ENCODE measurements at places on chromosomes 1 and 21. TPM values are rescaled to one million over a fixed set of nuclear protein-coding genes. Genes with fewer than 3 reads are reported as not detected.

RABIF gene
- total RNA-seq = 14.3 TPM

- DNase-seq = peak; percentile 96
Measured at GRCh38 chr1:185646202-185646683, 87.9 kb upstream of the HMCN1 start.

GRCh38 chr21:31363720-31364119 is 19.7 kb upstream of the TIAM1 start:
- DNase-seq = no peak

LCE1E gene
- not detected for total RNA-seq

DNA sequence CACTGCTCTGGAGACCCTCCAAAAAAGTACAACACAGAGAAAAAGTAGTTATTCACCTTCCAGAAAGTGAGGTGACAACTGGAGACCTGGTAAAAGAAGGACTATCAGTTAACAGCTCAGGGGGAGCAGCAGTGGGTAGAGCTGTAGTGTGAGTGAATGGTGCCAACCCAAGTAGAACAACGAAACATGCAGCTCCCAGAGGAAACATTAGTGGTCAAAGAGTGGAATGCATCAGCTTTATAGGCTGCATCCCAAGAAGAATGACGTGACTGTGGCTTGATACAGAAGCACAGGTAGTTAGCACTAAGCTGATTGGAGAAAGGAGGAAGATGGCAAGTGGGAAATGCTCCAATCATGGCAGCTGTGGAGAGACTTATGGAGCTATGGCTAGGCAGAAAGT is 275.7 kb upstream of the CAMK1G start:
- no peak for DNase-seq

OR10Z1 gene
- total RNA-seq = not detected

CFAP141 gene
- total RNA-seq = not detected

DNA sequence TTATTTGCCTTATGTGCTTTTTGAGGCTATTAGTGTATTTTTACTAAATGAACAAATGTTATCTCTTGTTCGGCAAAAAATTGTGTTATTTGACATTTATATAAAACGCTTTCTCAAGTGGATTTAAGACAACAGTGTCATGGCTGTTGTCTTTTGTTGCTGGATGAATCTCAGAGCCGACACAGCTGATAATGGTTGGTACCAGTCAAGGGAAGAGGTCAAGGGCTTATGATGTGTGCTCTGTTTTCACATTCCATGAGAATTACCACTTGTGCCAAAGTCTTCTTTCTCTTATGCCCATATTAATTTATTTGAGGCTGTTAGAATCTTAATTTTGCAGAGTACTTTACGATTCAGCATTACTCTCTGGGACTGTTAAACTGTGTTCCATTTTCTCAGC is 17.9 kb upstream of the CD101 start:
- DNase-seq = no peak

GRCh38 chr1:202238914-202239313 is 45.3 kb downstream of the LGR6 start:
- DNase-seq = no peak

DNA sequence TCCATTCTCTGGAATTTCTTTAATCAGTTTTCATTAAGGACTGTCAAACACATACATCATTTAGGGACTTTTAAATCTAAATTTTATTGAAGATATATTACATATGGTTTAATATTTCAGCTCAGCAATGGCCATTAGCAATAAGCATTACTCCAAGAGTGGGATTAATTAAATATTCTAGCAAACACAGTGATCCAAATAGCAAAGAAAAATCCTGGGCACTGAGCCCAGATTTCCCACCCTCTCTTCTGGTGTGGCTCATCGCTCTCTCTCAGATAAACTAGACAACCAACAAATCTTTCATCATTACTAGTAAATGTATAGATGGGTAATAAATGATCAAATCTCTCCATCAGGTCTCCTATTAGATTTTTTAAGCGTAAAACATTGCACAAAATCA is 53.5 kb upstream of the FOXD3 start:
- DNase-seq = no peak

DNA sequence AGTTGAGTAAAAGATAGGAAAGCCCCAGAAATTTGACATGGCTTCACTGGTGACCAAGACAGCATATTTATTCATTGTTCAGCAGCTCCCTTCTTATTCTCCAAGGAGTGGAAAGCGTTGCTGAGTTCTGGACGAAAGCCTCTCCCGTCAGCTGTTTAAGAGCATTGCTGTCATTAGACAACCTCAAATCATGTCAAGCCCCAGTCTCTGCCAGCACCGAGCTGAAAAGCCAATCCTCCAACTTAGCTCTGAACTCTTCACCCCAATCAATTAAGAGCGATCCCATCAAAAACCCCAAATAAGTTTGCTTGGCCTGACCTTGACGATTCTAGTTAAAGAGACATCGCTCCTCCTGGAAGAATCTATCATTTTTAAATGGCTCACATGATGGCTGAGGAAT is 110.8 kb downstream of the PLPP3 start:
- DNase-seq = no peak
